ENCODE measurements at places on chromosomes 4 and X.
A peak's percentile ranks its signal among the peaks of the same experiment; 100 is the strongest.

- no peak for DNase-seq
Measured at GRCh38 chr4:169158861-169159260, 111.9 kb downstream of the SH3RF1 start.

- DNase-seq = no peak
Measured at GRCh38 chrX:70026851-70027200, 22.9 kb downstream of the AWAT2 start.

GRCh38 chr4:109942292-109942926 is 29.7 kb downstream of the EGF start:
- no peak for DNase-seq

DNA sequence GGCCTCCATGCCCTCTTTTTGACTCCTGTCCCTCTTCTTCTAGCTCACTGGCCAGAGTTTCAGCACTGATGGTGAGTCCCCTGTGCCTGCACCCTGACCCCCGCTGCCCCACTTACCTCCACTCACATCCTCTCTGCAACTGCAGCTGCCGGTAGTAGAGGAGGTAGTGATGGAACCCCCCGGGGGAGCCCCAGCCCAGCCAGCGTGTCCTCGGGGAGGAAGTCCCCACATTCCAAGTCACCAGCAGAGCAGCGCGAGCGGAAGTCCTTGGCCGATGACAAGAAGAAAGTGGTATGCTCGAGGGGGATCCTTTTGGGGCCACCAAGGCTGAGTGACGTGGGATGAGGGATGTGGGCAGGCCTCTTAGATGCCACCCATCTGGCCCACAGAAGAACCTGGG is 5.8 kb downstream of the ARAF start:
- no peak for DNase-seq

GRCh38 chr4:41749631-41750039 is 1.1 kb upstream of the PHOX2B start:
- DNase-seq = no peak

GRCh38 chr4:80897537-80898303 is 132.8 kb upstream of the BMP3 start:
- DNase-seq = no peak

DNA sequence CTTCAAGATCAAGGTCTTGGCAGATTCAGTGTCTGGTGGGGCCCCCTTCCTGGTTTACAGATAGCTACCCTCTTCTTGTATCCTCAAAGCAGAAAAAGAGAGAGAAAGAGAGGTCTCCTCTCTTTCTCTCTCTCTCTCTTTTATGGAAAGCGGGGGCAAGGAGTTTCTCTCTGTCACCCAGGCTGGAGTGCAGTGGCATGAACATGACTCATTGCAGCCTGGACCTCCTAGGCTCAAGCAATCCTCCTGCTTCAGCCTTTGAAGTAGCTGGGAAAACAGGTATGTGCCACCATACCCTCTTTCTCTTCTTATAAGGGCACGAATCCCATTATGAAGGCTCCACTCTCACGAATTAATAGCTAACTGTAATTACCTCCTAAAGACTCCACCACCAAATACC is 20.2 kb downstream of the RAB9B start:
- DNase-seq = no peak

- DNase-seq = peak; percentile 47
Measured at GRCh38 chr4:139167774-139168444, 9.1 kb downstream of the ELF2 start.

DNA sequence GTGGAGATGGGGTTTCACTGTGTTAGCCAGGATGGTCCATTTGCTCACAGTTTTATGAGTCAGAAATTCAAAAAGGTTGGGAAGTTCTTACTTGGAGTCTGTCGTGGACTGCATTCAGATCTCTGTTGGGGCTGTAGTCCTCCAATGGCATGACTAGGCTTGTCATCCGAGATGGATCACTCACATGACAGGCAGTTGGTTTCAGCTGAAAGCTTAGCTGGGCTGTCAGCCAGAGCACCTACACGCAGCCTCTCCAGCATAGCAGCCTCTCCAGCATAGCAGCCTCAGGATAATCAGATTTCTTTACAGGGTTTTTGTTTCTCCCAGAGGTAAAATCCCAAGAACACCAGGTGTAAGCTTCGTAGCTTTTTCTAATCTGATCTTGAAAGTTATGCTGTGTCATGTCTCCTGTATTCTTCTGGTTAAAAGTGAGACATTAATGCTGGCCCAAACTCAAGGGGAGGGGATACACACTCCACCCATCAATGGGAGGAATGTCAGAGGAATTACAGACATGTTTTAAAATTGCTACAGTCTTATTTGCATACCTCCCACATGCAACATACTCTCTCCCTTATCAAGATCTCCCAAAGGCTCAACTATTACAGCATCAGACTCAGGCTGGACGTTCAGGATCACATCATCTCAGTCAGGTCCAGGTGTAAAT is 31.6 kb upstream of the SOD3 start:
- peak; percentile 24 for DNase-seq

All from HTR-8/SVneo (cell line).